ENCODE measurements at places on chromosomes 12 and 14.

GRCh38 chr14:102492531-102492910 is 17.1 kb downstream of the ANKRD9 start:
- no peak for DNase-seq

- DNase-seq = no peak
Observed at GRCh38 chr12:96497855-96498254, 8.5 kb downstream of the CFAP54 start.

DNA sequence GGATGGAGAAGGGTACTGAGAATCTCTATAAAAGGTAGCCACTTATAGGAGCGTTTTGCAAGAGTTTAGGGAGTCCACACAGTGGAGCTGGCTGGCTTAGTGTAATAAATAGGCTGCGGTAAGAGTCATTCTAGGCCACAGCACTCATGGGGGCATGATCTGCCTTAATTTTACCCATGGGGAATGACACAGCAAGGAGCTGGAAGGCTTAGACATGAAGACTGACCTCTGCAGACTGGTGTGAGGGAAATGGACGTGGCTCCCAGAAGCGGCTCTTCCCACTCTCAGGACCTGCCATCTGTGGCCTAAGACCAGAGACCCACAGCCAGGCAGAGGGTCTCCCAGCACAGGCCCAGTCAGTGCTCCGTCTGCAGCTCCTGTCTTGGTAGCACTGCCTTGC is 173.3 kb downstream of the PPM1H start:
- DNase-seq = peak; percentile 96

DNA sequence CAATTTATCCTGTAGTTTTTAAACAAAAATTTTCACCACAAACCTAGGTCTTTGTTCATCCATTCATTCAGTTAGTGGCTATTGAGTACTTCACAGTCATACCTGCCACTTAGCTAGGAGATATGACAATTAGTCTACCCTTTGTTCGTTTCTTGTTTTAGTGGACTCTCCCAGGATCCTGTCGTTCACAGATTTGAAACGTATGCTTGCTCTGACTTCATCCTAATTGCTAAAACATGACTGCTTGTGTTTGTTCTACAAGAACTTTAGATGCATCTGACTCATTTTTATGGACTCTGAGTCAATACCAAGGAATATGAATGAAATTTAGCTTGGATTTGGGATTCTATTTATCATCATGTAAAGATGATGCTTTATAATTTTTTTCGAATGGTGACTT is 69.5 kb downstream of the TBC1D30 start:
- DNase-seq = peak; percentile 63

GRCh38 chr14:33504246-33505099 is 446.4 kb downstream of the EGLN3 start:
- DNase-seq = no peak

GRCh38 chr12:19846574-19846973 is 407.3 kb downstream of the AEBP2 start:
- no peak for DNase-seq

DNA sequence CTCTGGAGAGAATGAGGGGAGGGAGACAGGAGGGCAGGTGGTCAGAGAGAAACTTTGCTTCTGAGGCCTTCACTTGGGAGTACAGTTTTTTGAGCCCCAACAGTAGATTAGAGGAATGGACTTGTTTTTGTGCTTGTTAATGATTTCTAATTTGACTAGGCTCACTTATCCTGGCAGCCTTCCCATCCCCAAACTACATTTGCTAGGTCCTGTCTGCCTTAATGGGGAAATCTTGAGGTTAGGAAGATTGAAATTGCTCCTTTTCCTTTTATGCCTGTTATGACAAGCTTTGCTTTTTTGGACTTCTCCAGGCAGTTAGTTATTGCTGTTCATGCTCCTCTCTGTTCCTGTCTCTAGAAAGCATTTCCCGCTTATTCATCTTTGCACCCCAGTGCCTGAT is 37.7 kb downstream of the SYNE2 start:
- no peak for DNase-seq

DNA sequence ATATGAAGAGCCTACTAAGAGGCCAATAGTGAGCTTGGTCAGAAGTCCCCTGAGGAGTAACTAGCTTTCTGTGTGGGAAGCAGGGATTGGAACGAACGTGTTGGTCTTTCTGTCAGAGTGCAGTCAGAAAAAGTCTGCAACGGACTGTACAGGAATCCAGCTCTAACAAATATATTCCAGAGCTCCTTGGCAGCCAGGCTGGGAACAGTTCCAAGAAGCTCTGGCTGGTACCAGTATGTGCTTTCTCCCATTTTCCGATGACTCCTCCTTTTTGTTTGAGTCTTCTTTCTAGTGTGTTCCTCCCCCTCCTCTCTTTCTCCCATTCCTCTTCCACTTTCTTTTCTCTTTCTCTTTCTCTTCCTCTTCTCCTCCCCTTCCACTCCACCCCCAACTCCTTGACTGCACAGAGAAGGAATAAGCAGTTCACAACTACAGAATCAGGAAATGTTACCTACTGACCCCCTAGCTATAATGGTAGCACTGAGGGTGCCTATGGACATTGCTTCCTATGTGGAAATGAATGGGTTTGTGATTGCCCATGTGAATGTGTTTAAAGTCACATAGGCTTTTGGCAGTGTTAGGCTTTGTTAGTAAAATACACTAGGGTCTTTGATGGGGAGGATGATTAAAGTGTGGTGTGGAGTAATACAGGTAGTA is 59.9 kb downstream of the TTLL5 start:
- peak; percentile 74 for DNase-seq

DNA sequence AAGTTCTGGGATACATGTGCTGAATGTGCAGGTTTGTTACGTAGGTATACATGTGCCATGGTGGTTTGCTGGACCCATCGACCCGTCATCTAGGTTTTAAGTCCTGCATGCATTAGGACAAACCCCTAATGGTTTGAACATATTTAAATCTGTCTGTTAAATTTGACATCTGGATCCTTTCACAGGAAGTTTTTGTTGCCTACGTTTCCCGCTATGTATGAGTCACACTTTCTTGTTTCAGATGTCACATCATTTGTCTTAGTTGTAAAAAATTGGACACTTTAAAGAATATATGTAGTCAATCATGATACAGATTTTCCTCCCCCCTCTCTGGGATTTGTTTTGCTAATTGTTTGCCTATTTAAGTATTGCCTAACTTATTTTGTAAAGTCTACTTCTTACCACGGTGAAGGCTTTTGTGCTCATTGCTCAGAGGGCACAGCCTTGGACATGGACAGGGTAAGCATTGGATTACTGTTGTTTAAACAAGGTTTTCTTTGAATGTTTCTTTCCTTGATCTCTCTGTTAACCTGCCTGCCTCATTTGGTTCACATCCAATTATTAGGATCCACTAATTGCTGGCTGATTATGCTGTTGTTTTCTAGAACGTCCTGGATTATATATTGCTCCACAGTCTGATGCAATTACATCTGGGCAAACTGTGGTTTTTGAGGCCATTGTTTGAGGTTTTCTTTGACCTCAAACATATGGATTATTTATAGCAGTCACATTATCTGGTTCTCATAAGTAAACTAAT is 1441.4 kb downstream of the AACS start:
- DNase-seq = no peak

GRCh38 chr12:6199531-6200255 is 507 bp upstream of the CD9 start:
- no peak for DNase-seq

GRCh38 chr12:81263072-81263471 is 185.2 kb downstream of the ACSS3 start:
- no peak for DNase-seq

DNA sequence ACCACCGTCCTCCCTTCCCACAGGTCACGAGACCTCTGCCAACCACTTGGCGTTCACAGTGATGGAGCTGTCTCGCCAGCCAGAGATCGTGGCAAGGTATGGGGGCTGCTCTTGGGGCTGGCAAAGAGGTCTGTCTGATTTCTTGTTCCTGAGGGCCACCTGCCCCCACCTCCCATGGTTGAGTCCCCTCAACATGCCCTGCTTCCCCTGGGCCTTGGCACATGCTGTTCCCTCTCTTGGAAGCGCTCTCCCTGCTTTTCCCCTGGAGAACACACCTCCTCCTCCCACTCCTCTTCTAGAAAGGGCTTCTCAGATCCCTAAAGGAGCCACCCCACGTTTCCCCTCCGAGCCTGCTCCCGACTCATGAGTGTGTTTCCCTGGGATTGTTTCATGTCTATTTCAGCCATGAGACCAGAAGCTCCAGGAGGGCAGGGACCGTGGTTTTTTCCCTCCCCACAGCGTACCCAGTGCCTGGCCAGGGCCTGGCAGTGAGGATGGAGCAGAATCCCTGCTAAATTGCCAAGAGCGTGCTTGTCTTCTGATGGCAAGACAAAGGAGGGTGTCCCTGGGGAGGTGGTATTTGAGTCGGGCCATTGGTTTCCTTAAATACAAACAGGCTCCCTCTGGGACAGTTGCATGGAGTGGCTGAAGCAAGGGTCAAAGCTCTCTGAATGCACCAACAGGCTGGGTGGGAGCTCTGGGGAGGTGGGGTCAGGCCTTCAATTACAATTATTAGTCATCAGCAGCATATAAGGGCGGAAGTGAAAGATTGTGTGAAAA is 34.1 kb downstream of the CYP46A1 start:
- no peak for DNase-seq

GRCh38 chr12:103538397-103538796 is 42.6 kb upstream of the C12orf42 start:
- DNase-seq = no peak

DNA sequence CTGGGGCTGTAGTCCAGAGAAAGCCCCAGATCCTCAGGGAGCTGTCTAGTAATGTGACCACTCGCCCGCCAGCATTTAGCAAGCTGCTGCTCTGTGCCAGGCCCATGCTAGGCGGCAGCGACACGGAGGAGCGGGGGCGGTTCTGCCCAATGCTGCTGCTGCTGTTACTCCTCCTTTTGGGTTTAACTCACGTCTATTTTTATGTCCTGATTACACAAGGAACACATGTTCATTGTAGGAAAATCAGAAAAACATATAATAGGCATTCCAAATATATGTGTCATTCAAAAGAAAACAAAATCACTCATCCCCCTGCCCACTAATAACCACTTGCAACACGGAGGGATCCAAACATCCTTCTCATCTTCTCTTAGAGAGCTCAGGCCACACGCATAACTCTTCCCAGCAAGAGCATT is 30.4 kb downstream of the CCDC92 start:
- peak; percentile 79 for DNase-seq

- no peak for DNase-seq
Observed at GRCh38 chr12:38887770-38888169, 17.6 kb downstream of the CPNE8 start.

GRCh38 chr12:89899651-89900050 is 191.0 kb upstream of the ATP2B1 start:
- DNase-seq = no peak

DNA sequence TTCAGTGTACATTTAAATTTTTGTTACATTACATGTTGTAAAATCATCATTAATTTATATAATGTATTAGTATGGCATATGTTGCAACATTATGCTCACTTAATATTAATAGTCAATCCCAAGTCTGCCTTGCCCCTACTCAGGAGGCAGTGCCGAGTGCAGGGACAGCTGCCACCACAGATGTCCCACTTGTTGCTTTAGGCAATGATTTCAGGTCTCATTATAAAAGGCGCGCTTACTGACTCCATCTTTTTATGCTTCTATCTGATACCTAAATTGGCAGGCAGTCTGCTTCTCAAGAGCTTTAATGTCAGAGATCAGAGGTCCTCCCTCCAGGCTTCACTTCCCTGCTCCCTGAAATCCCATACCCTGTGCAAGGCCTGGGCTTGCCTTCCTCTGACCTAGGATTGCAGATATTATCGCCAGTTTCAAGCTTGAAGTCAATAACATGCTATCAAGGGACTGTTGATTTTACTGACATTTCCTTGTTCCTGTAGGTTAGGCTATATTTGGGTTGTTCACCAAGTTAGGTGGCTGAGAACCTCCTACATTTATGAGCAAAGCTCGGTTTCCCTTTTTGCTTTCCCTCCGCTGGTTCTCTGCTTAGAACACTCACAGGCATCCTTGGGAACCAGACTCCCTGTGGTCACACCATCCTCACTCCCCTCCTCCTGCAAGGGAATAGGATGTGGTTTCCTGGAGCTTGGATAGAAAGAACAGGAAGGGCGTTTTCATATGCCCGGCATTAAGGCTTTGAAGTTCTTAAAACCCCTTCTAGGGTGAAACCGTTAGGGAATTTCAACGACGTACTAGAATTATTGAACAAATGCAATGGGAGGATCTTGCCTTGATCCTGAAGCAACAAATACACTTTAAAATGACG is 208.4 kb upstream of the FKBP4 start:
- no peak for DNase-seq

GRCh38 chr12:107549651-107550480 is 135.7 kb upstream of the PWP1 start:
- DNase-seq = no peak

DNA sequence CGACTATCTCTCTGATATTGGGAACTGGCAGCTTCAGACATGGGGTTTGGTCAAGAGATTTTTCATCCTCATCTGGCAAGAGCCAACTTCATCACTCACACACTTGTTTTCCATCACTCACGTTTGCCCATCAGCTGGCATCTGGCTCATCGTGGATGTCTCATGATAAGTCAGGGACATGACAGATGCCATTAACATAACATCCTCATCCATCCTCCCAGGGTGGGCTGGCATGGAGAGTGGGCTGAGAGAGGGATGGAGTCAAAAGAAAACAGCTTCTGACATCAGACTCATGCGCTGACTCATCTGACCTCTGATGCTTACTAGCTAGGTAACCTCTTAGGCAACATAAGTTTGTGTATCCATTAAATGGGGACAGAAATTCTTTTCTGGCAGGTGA is 1.8 kb upstream of the VSX2 start:
- DNase-seq = no peak

GRCh38 chr14:86540636-86541247 is 1010.8 kb downstream of the FLRT2 start:
- DNase-seq = no peak

DNA sequence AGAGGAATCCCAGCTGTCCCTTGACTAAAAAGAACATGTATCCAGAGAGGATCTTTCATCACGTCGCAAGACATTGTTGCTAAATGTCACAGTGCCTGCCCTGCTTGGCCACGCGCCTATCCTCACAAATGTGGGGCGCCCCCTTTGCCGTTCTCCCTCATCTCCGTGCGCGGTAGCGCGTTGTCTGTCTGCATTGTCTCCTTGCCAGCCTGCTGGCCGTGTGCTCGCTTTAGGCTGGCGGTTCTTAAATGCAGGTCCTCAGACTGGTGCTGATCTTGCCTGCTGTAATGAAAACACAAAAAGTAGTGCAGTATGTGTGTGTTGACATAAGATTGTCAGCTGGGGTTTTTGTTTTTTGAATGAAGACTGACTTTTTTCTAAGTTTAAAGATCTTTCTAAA is 198.2 kb upstream of the RGS6 start:
- DNase-seq = no peak

- DNase-seq = no peak
Observed at GRCh38 chr12:115611477-115611876, 666.0 kb downstream of the MED13L start.
